HCT116 (cell line): ENCODE measurements at places on chromosomes 5 and 9. TPM values are rescaled to one million over a fixed set of nuclear protein-coding genes. Genes with fewer than 3 reads are reported as not detected.

DELE1 gene
- total RNA-seq = 74.1 TPM

WDR38 gene
- total RNA-seq = not detected

SLC6A18 gene
- total RNA-seq = not detected

GALNT12 gene
- total RNA-seq = 31.2 TPM

CNOT6 gene
- 59.1 TPM for total RNA-seq

CAPSL gene
- not detected for total RNA-seq

HARS2 gene
- total RNA-seq = 38.8 TPM

NUP214 gene
- total RNA-seq = 35.5 TPM

DNA sequence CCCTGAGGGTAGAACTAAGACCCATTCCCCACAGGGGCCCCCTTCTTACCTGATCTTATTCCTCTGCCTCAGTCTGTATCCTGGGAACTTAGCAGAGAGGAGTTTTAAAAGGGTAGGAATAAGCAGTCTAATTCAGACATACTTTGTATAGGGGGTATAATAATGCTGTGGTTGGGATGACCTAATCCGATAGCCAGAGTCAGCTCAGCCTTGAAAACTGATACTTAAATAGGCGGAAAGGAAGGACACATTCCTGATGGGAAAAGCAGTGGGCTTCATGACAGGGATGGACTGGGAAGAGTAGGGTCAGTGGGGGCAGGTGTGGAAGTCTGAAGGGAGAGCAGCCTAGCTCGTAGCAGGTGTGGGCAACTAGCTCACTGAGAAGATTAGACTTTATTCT is 52.2 kb upstream of the TESK1 start:
- no peaks in the 10 kb centered on the region for H3K36me3 ChIP-seq
- no peak overlapping the region for H3K27ac ChIP-seq
- DNase-seq = no peak
- no peak overlapping the region for H3K4me3 ChIP-seq

DNA sequence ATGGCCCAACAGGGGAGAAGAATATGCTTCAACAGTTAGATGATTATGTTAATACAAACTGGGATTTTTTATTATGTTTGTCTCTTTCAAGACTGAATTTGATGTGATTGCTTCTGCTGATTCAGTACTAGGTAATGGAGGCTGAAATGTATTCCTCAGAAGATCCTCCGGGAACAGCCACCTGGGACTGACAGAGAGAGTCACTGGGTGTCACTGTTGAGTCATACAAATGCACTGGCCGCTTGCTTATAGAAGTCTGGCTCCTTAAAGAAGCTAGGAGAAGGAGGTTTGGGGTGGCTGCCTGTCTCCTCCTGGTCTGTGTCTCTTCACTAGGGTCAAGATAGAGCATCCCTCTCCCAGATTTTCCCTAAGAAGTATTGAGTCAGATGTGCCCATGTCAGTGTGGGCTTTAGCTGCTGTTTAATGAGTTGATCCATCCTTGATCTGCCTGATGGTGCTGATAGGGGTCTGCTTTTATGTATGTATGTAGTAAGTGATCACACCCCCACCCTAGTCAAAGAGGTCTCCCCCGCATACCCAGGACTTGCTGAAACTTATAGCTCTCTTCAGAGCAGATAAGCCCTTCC is 773.4 kb downstream of the BRINP1 start:
- no peaks in the 10 kb centered on the region for H3K27me3 ChIP-seq
- no peak overlapping the region for H3K4me3 ChIP-seq
- no peak overlapping the region for H3K27ac ChIP-seq
- no peaks in the 10 kb centered on the region for H3K36me3 ChIP-seq
- no peaks in the 10 kb centered on the region for H3K4me1 ChIP-seq

GRCh38 chr9:101689039-101689438 is 49.4 kb downstream of the GRIN3A start:
- H3K4me1 ChIP-seq = no peaks in the 10 kb centered on the region
- no peak for DNase-seq
- peaks cover 5% of the 10 kb centered on the region; the same call in 1 of the 2 replicates for H3K27me3 ChIP-seq
- H3K27ac ChIP-seq = no peak overlapping the region

GRCh38 chr9:71549023-71549422 is 219.3 kb downstream of the CEMIP2 start:
- no peaks in the 10 kb centered on the region for H3K4me1 ChIP-seq
- no peak overlapping the region for H3K4me3 ChIP-seq
- peaks cover 66% of the 10 kb centered on the region for H3K27me3 ChIP-seq
- H3K27ac ChIP-seq = no peak overlapping the region

- no peaks in the 10 kb centered on the region for H3K4me1 ChIP-seq
- no peak overlapping the region for H3K27ac ChIP-seq
- no peaks in the 10 kb centered on the region for H3K36me3 ChIP-seq
- H3K27me3 ChIP-seq = peaks cover 12% of the 10 kb centered on the region; the same call in 1 of the 2 replicates
- no peak for DNase-seq
Measured at GRCh38 chr5:169656125-169656901, 19.2 kb downstream of the DOCK2 start.

DNA sequence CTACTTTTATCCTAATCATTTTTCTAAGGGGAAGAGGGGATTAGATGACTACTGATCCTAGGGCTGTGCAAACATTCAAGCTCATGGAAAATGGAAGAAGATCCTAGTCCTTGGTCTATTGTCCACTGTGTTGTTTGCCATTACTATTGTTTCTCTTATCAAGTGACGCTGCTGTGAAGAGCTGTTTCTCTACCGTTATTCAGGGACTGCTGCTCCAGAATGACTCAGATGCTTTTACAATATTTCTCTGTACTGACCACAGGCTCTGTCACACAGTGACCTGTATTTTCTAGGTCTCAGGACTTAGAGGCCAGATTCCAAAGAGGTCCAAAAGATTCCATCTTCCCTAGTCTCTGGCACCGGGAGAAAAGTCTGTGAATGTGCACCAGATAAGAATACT is 159.5 kb upstream of the CHD1 start:
- no peak overlapping the region for H3K4me3 ChIP-seq
- no peaks in the 10 kb centered on the region for H3K4me1 ChIP-seq
- no peak for DNase-seq
- no peak overlapping the region for H3K27ac ChIP-seq
- H3K27me3 ChIP-seq = no peaks in the 10 kb centered on the region
- no peaks in the 10 kb centered on the region for H3K36me3 ChIP-seq

DNA sequence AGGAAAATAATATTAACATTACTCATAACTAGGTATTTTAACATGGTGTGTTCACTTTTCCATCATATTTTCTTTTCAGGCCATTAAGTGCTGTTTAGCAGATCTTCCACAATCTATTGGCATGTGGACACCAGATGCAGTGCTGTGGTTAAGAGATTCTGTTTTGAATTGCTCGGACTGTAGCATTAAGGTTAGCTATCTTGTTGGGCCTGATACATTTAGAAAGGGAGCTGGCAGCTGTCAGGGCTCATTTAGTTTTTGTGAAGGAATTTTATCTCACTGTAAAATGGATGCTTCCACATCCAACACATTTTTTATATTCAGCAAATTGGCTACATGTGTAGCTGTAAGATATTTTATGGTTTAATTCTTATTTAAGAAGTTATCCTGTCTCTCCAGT is 20.7 kb upstream of the TMOD1 start:
- H3K4me3 ChIP-seq = no peak overlapping the region
- no peak for DNase-seq
- no peak overlapping the region for H3K27ac ChIP-seq

DNA sequence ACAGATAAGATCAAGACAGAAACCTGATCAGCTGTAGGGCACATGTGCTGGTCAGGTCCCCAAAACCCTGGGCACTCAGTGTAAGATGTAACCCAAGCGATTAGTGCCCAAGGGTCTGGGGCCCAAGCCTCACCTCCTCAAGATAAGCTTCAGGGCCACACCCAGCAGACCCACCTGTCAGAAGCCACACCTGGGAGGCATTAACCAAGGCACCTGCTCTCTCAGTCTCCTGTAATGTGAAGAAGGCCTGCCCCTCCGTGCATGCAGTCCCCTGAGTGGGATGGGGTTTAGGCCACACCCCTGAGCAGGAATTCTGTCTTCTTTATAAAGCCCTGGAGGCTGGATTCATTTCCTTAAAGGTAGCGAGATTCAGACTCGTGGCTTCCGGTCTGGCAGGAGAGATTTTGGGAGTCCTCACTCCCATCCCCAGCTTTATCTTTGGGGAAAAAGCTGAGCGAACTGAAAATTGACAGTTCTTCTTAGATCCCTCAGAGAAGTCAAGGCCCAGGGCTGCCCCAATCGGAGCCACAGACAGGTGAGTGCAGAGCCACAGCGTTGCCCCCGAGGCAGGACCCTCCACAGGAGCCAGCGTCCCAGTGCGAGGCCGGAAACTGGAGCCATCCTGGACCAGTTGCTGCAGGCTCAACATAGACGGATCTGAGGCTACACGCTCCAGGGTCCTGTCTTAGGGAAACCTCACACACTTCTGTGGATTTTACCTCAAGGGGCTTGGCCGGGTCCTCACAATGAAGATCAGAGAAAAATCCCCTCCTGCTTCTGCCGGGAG is 357.6 kb upstream of the IRX4 start:
- H3K27ac ChIP-seq = no peak overlapping the region
- no peaks in the 10 kb centered on the region for H3K27me3 ChIP-seq
- DNase-seq = no peak
- H3K4me3 ChIP-seq = no peak overlapping the region

DNA sequence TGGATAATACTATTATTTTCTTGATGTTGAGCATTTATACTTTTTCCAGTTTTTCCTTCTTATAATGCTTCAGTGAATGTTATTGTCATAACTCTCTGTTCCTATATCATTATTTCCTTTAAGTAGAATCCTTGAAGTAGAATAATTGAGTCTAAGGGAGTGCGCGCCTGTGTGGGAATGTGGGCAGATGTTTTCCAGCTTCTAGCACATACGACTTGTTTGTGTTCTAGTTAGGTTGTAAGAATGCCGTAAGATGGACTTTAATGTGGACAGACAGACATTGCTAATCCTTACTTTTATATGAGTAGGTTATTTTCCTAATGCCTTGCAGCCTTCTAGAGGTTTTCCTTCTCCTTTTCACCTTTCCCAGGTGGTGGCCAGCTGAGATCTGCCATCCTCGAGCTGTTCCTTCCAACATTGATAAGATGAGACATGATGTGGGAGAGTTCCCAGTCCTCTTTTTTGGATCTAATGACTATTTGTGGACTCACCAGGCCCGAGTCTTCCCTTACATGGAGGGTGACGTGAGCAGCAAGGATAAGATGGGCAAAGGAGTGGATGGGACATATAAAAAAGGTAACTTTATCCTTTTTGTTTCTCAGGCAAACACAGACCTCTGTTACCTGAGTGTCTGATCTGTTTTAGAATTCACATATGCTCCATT is 34.2 kb downstream of the RAB24 start:
- no peaks in the 10 kb centered on the region for H3K27me3 ChIP-seq
- H3K4me3 ChIP-seq = no peak overlapping the region
- DNase-seq = no peak
- peaks cover 12% of the 10 kb centered on the region; the same call in 1 of the 2 replicates for H3K36me3 ChIP-seq

DNA sequence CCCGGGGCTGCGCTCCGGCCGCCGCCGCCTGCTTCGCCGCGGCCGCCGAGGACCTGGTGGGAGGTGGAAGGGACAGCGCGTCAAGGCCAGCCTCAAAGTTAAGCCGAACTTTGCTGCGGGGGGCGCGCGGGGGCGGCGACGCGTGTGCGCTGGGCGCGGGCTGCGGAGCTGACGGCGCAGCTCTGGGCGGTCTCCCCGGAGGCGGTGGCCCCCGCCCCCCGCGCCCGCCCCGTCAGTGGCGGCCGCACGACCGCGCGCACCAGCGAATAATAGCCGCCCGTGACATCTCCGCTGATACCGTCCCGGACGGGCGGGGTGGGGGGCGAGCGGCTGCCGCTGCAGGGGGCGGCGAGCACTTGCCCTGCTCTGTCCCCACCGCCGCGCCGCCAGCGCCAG is 579 bp upstream of the FAM78A start:
- DNase-seq = no peak
- H3K27me3 ChIP-seq = no peaks in the 10 kb centered on the region
- peaks cover 8% of the 10 kb centered on the region; the same call in 1 of the 2 replicates for H3K4me1 ChIP-seq
- no peaks in the 10 kb centered on the region for H3K36me3 ChIP-seq

GRCh38 chr9:107637421-107638420 is 148.2 kb upstream of the KLF4 start:
- H3K4me3 ChIP-seq = no peak overlapping the region
- H3K27me3 ChIP-seq = no peaks in the 10 kb centered on the region
- H3K27ac ChIP-seq = no peak overlapping the region
- DNase-seq = no peak
- H3K4me1 ChIP-seq = no peaks in the 10 kb centered on the region; the same call in 1 of the 2 replicates
- H3K36me3 ChIP-seq = no peaks in the 10 kb centered on the region

GRCh38 chr5:102664616-102665335 is 90.3 kb upstream of the PAM start:
- no peak overlapping the region for H3K27ac ChIP-seq
- H3K36me3 ChIP-seq = no peaks in the 10 kb centered on the region
- H3K27me3 ChIP-seq = no peaks in the 10 kb centered on the region
- no peak overlapping the region for H3K4me3 ChIP-seq
- no peak for DNase-seq

- no peak for DNase-seq
- H3K27ac ChIP-seq = no peak overlapping the region
- peaks cover 43% of the 10 kb centered on the region for H3K27me3 ChIP-seq
- H3K4me1 ChIP-seq = no peaks in the 10 kb centered on the region
- no peak overlapping the region for H3K4me3 ChIP-seq
Measured at GRCh38 chr5:169765176-169765996, 128.3 kb downstream of the DOCK2 start.

DNA sequence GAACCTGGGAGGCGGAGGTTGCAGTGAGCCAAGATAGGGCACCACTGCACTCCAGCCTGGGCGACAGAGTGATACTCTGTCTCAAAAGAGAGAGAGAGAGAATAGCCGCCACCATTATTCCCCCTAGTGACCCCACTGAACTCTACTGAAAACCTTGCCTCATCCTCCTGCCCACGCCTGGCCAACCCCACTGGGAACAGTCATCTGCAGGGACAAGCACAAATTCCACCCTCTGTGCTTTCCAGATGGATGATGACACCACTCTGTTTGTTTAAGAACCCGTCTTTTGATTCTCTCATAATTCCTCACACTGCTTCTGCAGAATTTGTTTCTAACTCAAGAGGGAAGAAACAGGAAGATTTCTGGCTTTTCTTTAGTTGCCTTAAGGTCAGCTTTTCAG is 12.2 kb downstream of the BHMT2 start:
- no peaks in the 10 kb centered on the region for H3K36me3 ChIP-seq
- H3K27ac ChIP-seq = no peak overlapping the region
- no peaks in the 10 kb centered on the region for H3K4me1 ChIP-seq
- H3K27me3 ChIP-seq = no peaks in the 10 kb centered on the region
- no peak overlapping the region for H3K4me3 ChIP-seq

- no peaks in the 10 kb centered on the region for H3K36me3 ChIP-seq
- H3K4me1 ChIP-seq = no peaks in the 10 kb centered on the region
- H3K4me3 ChIP-seq = no peak overlapping the region
- no peak for DNase-seq
Measured at GRCh38 chr9:8564960-8565359, 765.4 kb upstream of the DMAC1 start.
